ENCODE measurements at places on chromosomes 2 and 18.
A peak's percentile ranks its signal among the peaks of the same experiment; 100 is the strongest.

GRCh38 chr2:149661844-149662243 is 74.3 kb upstream of the MMADHC start:
- DNase-seq = no peak

DNA sequence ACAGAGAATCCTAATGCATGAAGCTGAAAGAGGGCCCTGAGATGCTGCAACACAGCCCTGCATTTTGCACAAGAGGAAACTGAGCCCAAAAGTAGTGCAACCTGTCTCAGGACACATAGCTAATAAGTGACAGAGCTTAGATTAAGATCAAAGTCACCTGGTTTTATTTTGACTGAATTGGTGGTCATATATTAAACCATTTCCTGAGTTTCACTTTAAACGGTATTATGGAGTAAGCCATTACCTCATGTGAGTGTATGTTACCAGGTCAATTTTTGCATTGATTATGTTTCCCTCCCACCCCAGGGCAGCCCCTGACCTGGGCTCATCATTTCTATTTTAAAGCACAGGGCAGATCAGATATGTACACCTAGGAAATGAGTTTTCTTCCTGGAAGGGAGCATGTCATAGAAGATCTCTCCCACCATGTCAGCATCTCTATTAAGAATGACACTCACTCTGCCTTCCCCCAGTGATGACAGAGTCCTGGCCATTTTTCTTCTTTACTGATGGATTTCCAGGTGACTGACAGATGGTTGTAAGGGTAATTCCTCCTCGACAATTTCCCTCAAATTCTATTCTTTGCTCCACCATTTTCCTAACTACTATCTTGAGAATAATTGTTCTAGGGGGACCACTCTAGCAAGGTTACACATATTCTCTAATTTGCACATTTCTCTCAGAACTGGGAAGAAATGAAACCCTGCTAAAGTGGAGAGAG is 441.3 kb upstream of the SLC14A2 start:
- DNase-seq = no peak

- no peak for DNase-seq
These were observed 25.5 kb downstream of the CDH2 start for GRCh38 chr18:28151434-28151833.

DNA sequence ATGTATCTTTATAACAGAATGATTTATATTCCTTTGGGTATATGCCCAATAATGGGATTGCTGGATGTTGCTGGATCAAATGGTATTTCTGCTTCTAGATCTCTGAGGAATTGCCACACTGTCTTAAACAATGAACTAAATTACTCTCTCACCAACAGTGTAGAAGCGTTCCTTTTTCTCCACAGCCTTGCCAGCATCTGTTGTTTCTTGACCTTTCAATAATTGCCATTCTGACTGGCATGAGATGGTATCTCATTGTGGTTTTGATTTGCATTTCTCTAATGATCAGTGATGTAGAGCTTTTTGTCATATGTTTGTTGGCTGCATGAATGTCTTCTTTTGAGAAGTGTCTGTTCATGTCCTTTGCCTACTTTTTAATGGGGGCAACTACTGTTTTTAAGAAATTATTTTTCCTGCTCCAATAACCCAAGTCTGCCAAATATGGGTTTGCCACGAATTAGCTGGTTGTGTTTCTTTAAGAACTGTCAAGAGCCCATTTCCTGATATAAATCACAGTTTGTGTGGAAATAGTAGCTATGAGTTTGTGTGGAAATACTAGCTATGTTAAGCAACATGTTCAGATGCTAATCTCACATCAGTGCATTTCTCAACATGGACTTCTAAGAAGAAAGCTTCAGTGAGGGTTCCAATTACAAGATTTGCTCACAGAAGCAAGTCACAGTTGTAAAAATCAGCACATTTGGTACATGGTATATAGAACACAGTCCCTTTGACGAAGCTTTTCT is 259.4 kb downstream of the ANAPC1 start:
- no peak for DNase-seq

- no peak for DNase-seq
These were observed 11.7 kb downstream of the CABLES1 start for GRCh38 chr18:23146861-23147469.

DNA sequence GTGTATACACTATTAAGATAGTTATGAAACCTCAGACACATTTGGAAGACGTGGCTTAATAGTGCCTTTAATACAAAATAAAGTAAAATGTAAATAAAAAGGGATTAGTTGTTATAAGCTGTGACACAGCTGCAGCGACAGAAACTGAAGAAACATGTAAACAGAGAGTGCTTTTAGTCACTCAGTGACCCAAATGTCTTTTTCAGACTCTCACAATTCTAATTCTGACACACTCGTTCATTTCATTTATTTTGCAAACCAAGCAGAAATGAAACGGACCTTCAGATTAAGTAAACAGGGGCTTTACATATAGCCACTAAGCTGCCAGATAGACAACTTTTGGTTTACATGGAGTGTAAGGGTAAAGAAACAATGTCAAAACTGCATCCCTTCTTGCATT is 181.0 kb upstream of the ETAA1 start:
- no peak for DNase-seq

- no peak for DNase-seq
These were observed 544.2 kb downstream of the SATB2 start for GRCh38 chr2:198913394-198914152.

DNA sequence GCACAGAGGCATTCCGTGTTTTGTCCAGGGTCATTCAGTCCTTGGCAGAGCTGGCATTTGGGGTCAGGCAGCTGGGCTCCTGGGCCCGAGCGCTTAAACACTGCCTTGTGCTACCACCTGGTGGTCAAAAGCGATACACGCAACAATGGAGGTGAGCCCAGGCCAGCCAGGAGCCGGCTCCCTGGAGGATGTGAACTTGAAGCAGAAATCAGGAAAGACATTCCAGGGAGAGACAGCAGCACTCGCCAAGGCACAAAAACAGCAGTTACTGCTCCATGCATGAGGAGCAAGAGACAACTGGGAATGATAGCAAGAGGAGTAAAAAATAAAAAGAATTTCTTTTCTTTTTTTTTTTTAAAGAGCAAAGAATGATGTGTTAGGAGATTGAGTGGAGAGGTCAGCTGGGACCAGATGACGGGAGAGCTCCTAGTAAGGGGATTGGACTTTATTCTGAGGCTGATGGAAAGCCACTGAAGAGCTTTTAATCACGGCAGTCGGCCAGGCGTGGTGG is 20.7 kb downstream of the SCYGR8 start:
- DNase-seq = peak; percentile 8

- no peak for DNase-seq
These were observed 271.3 kb upstream of the PXDN start for GRCh38 chr2:2015646-2016045.

- no peak for DNase-seq
These were observed 468.3 kb upstream of the GYPC start for GRCh38 chr2:126187668-126188067.

DNA sequence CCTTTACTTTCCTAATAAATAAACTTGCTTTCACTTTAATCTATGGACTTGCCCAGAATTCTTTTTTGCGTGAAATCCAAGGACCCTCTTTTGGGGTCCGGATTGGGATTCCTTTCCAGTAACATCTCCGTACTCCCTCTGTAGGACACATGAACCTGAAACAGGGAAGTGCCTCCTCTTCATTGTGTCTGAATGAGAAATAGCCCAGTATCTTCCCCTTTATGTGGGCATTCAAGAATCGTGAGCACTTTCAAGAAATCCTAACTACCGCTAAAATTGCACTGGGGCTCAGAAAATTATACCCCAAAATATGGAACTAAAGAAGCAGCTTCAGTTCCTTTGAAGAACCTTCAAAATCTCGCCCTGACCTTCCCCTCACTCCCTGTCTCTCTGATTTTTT is 7.8 kb upstream of the POMC start:
- no peak for DNase-seq
